ENCODE measurements at places on chromosomes 5 and 9. TPM values are rescaled to one million over a fixed set of nuclear protein-coding genes. Genes with fewer than 3 reads are reported as not detected.

IL5 gene
- not detected for total RNA-seq

FRRS1L gene
- 0.04 TPM for total RNA-seq

- DNase-seq = no peak
These were observed 28.5 kb downstream of the CFAP90 start for GRCh38 chr5:7822449-7822848.

MIGA2 gene
- total RNA-seq = 15.2 TPM

DNA sequence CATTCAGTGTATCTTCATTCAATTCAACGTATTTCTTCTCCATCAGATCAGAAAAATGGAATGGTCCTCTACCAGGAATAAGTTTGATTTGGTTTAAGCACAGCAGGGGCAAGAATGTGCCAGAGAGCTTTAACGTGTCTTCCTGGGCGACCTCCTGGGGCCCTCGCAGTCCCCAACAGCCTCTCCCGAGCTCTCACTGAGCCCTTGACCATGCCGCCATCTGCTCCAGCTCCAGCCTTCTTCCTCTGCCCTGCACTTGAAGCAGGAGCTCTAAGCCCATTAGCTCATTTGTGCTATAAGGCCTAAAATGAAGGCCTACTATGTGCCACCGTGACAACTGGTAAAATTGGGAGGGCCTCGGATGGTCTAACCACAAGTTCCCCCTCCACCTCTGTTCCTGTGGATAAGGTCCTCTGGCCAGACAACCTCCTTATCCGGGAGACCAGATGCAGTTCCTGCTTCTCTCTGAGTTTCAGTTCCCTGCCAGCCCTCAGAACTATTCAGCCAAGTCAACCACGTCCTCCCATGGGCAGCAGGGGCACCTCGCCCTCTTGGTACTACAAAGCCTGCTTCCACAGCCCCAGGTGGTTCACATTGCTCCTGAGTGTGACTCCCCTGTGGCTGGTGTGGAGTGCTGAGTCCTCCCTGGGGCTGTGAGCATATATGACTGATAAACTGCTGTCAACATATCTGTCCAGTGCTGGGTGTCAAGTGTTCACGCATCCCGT, 35.8 kb downstream of the C5orf15 start:
- no peak for DNase-seq

DNA sequence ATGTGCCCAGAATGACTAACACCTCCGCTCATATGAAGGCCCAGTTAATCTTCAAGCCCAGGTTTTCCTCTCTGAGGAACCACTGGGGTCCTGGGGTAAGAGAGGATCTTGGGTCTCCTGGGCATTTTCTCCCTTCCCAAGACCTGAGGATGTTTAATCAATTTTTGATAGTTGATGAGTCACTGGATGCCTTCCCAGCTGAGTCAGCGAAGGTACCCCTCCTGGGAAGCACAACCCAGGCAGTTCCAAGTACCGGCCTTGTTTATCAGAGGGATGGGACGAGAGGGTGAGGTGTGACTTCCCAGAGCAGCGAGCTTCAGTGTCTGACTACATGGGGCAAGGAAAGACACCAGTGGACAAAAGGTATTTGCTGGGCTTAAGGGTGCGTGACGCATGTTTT, 119.6 kb upstream of the IL12B start:
- peak; percentile 51 for DNase-seq

DNA sequence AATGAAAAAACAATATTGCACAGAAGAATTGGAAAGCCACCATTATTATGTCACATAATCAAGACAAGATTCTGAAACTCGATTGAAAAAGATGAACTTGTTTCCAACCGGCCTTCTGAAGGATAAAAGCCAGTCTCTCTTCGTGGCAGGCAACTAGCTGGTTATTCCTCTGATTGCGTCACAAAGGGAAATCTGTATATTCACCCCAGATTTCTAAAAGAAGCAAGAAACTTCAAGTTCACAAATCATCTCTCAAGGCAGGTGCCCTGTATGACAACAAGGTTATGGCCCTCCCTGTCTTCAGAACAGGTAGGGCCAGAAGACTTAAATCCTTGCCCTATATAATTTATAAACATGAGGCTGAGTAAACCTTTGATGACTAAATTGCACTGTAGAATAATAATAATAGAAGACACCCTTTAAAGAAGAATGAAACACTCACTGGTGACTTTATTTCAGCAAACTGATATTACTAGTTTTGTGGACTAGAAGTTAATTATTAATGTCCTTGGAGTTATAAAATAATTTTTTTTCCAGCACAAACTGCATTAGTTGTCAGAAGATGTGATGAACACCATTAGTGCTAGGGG, 2.9 kb upstream of the KLF4 start:
- DNase-seq = peak; percentile 10

DNA sequence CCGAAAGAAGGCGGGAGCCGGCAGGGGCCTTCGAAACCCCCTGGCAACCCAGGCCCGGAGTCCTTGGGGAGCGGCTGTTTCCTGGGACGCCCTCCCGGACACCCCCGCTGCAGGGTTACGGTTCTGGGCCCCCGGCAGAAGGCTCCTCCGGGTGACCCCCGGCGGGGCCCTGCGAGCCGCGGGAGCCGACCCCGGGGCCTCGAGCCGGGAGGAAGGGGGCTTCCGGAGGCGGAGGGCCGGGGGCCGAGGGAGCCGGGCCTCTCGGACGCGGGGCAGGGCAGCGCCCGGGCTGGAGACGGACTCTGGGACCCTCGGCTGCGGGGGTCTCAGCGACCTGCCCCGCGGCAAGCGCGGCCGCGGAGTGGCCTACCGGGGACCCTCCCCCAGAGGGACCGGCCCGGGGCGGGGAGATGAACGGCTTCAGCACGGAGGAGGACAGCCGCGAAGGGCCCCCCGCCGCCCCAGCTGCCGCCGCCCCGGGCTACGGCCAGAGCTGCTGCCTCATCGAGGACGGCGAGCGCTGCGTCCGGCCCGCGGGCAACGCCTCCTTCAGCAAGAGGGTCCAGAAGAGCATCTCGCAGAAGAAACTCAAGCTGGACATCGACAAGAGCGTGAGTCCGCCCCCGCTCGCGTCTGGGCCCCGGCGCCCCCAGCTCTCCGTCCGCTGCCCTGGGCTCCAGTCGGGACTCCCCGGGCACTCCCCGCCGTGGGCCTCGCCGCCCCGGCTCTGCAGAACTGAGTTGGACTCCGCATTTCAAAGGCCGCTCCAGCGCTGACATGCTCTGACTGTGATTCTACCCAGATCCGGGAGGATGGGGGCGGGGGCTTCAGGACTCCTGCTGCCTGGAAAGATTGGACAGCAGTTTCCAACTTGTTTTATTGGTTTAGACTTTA, 645 bp downstream of the SAP30L start:
- no peak for DNase-seq

- no peak for DNase-seq
These were observed 491.5 kb upstream of the MPDZ start for GRCh38 chr9:13770956-13771355.

HSPB3 gene
- not detected for total RNA-seq

DNA sequence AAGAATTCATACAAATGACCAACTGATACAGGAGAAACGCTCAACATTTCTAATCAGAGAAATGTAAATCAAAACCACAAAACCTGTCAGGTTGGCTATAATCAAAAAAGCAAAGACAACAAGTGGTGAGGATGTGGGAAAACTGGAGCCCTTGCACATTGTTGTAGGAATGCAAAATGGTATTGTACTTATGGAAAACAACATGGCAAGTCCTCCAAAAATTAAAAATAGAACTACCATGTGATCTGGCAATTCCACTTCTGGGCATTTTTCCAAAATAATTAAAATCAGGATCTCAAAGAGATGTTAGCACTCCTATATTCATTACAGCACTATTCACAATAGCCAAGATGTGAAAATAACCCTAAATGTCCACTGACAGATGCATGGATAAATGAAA, 76.1 kb downstream of the FNIP1 start:
- DNase-seq = no peak

GRCh38 chr9:114030364-114030763, 47.7 kb downstream of the AMBP start:
- no peak for DNase-seq

- no peak for DNase-seq
These were observed 19.7 kb downstream of the SUB1 start for GRCh38 chr5:32604800-32605765.

- no peak for DNase-seq
These were observed at the start of gene IL17B for GRCh38 chr5:149379177-149379761. TSS of gene IL17B (minus strand) at chr5:149379292. CDS start at chr5:149379225, 67 bp downstream.

BRD3OS gene
- 15.7 TPM for total RNA-seq

HRH2 gene
- total RNA-seq = not detected

Data from foreskin keratinocyte (primary cell).